ENCODE measurements at places on chromosomes 4 and X.

GRCh38 chr4:112296949-112297880 lies at the start of gene ALPK1:
ALPK1 (plus strand) TSS chr4:112297369.
- DNase-seq, result no peak

GRCh38 chr4:53431052-53431451 lies 53.6 kb downstream of the FIP1L1 start:
- no peak for DNase-seq

- DNase-seq, result no peak
Observed at GRCh38 chr4:31343061-31343460, 622.9 kb downstream of the PCDH7 start.

GRCh38 chrX:131821945-131822622 lies 201.0 kb upstream of the STK26 start:
- DNase-seq, result no peak

- DNase-seq, result peak; percentile 25
Observed at GRCh38 chrX:25144043-25144940, 128.5 kb upstream of the ARX start.

- DNase-seq, result no peak
Observed at GRCh38 chr4:126564283-126564854, 1068.4 kb upstream of the INTU start.

DNA sequence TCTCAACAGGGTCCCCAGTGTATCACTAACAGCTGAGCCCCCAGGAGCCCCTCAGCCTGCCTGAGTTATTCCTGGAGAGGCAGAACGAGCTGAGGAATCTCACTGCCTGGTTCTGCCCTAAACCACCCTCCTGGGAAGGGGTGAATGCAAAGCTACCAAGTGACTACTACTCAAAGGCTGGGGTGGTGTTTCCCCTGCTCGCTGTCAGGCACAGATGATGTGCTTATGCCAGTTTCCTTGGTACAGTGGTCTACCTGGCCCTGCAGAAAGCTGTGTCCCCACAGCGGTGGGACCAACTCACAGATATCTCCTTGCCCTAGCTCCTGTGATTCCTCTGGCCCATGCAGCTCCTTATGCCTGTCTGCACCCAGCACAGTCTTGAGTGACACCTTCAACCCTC lies 35.4 kb upstream of the ASMTL start:
- DNase-seq, result no peak

Measured in NCI-H1092 (cell line).